ENCODE measurements at places on chromosomes 5 and 9. TPM values are rescaled to one million over a fixed set of nuclear protein-coding genes. Genes with fewer than 3 reads are reported as not detected.

DNA sequence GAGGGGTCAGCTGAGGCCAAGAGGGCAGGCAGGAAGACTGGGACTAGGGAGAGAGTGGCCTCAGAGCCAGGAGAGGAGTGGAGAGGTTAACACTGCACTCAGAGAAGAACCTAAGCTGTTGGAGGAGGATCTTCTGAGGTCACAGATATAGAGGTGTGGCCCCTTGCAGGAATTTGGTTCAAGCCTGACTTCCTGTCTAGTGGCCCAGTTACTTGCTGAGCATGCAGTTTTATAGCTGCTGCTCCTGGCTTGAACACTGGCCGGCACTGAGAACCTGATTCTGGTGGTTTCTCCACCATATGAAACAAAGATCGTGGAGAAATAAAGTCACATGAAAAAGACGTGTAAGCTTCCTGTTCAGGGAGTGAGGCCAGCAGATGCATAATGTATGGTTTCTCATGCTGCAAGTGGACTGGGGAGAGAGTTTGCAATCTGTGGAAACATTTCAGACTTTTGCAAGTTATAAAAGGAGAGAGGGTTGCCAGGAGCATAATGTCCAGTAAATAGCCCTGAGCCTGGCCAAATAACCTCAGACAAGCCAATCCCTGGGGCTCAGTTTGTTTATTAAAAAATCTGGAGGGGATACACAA is 82.6 kb downstream of the GALNT10 start:
- DNase-seq, result no peak

DNA sequence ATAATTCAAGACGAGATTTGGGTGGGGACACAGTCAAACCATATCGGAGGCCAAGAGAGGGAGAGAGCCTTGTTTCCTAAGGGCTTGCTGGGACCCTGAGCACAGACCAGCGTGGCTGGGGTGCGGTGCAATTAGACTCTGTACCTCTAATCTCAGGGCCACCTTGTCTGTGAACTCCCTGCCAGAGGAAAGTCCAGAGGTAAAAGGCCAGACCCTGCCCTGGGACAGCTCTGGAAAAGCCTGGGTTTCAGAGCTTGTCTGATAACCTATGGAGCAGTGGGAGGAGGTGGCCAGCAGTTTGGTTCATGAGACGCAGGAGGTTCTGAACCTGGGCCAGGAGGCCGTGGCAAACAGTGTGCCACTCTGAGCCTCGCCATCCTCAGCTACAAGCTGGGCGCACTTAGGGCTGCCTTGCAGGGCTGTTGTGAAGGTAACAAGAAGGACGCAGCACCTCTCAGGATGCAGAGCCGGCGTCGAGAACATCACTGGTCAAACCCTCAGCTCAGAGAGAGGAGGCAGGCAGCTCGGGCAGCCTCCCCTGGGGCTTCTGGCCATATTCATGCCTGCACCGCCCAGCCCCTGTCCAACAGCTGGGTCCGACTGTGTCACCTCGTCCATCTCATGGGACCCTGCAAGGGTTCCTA is 4.8 kb upstream of the DOLPP1 start:
- no peak for DNase-seq

SHOC1 gene
- polyA plus RNA-seq, result not detected

- DNase-seq, result no peak
These were observed 93.1 kb downstream of the MED27 start for GRCh38 chr9:131986576-131986975.

DNA sequence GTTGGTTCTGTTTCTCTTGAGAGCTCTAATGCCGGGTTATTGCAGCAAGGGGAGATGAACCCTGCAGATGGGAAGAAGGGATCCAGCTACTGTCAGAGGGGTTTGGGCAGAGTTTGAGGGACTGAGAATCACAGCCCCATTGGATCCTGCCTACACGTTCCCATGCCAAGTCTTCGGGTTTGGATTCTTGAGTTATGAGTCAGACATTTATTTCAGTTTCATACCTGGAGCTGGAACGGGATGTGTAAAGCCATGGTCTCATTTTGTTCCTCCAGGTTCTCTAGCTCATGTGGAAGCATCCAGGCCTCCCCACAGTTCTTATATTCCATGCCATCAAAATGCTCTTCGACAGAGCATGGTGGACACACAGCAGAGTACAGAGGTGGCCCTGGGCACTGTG is 275.4 kb upstream of the IRX4 start:
- no peak for DNase-seq

- DNase-seq, result no peak
These were observed 75.8 kb downstream of the FGF18 start for GRCh38 chr5:171495122-171495700.

CHSY3 gene
- 0.04 TPM for polyA plus RNA-seq

GRCh38 chr5:5353681-5354080 is 68.8 kb upstream of the ICE1 start:
- no peak for DNase-seq

ANKDD1B gene
- polyA plus RNA-seq, result 0.17 TPM

OR1B1 gene
- polyA plus RNA-seq, result not detected

DNA sequence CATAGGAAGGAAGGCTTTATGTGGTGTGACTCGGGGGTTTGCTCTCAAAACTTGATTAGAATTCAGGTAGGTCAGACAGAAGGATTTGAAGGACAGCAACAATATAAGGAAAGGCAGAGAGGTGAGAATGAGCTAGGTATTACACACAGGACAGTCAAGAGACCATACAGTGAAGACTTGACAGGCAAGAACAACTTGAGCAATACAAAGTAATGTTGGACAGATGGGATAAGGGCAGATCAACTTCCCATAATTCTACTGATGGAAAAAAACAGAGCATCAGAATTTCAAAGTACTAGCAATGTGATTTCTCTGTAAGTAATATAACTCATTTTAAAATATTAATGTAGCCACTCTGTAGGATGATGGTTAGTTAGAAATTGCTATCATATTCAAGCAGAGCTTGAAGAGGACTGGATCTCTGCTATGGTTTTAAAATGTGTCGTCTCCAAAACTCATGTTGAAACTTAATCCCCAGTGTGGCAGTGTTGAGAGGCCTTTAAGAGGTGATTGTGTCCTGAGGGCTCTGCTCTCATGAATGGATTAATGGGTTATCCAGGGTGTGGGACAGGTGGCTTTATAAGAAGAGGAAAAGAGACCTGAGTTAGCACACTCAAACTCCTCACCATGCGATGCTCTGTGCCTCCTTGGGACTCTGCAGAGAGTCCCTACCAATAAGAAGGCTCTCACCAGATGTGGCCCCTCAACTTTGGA is 22.4 kb upstream of the HOMER1 start:
- DNase-seq, result no peak

DNA sequence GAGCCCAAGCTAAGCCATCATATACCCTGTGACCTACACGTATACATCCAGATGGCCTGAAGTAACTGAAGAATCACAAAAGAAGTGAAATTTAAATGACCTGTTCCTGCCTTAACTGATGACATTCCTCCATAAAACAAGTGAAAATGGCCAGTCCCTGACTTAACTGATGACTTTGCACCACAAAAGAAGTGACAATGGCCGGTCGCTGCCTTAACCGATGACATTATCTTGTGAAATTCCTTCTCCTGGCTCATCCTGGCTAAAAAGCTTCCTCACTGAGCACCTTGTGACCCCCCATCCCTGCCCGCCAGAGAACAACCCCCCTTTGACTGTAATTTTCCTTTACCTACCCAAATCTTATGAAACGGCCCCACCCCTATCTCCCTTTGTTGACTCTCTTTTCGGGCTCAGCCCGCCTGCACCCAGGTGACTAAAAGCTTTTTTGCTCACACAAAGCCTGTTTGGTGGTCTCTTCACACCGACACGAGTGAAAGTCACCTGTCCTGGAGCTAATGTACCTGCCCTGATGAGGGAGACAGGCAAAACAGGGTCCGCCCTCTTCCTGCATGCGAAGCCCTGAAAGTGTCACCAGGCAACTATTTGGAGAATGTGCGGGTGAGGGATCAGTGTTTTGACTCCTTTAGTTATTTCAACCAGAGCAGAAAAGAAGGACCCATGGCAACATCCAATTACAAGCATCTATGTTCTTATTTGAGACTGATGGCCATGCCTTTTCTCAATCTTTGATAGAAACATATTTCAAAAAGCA is 266.1 kb downstream of the SMARCA2 start:
- DNase-seq, result no peak

DNA sequence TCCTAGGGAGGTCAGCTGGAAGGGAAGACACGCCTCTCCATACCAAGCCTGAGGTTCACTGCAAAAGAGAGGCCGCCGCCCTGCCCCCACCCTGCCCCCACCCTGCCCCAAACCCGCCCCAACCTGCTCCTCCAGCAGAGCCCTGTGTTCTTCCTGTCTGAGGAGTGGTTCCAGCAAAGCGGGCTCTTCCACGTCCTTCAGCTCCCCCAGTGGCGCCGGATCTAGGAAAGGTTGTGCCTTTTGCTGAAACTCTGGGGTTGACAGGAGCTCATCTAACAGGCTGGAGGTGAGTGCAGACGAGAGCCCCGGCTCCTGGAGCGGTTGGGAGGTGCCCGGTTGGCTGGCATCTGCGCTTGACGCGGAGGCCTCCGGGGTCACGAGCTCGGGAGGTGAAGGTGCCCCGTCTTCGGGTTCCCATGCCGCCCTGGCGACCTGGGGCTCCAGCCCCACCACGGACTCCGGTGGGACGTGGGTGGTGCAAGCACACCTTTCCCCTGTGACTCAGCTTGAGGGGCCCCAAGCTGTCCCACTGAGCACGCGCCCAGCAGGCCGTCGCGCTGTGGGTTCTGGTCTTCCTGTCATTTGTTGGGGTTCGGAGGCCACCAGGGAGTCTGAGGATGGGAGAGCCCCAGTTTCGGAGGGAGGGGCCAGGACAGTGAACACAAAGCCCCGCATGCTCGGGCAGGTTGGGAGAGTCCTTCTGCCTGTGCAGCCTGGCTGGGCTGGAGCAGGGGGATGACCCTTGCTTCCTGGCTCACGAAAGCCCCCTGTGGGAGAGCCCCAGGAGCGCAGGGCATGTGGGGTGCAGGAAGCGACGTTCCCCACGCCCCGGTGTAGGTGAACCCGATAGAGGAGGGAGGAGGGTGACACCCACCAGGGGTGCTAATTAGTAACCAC is 1467.1 kb downstream of the FOXD4L5 start:
- DNase-seq, result no peak

DNA sequence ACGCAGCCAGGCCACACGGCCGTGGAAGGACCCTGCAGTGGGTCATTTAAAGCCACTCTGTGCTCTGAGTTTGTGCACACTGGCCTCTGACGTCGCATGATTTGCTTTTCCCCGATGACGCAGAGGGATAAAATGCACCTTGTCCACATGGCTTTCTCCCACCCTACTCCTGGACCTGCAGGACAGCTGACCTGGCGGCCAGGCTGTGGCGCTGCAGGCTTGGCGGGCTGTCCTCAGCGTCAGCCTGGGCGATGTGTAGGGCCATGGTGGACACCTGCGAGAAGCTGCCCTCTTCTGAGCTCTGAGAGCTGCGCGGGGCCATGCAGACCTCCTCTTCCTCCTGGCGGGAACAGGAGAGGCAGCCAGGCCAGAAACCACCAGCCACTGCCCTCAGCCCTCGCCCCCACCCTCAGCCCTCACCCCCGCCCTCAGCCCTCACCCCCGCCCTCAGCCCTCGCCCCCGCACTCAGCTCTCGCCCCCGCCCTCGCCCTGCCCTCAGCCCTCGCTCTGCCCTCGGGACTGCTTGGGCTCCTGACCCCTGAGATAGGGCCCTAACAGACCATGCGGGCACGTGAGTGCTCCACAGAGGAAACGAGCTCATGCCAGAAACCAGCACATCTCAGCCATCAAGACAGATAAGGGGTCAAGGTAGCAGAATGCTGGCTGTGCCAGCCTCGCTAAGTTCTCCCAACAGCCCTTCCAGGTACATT is 20.0 kb upstream of the SCGB3A1 start:
- peak; percentile 69 for DNase-seq

DNA sequence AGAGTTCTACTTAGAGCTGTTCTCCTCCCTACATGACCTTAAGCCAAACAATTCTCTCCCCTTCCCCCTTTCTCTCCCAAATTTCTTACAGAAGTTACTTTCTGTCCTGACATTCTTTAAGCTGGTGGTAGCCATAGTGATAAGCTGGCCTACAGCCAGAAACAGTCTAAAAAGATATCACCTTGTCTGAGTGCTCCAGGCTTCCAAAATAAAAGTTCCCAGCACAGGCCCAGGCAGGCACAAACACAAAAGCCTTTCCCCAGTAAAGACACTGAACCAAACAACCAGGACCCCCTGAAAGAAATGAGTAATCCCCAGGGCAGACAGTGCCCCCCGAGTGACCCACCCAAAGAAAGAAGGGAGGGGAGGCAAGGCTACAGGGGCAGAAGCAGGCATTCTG is 19.2 kb downstream of the SIL1 start:
- DNase-seq, result no peak

GRXCR2 gene
- not detected for polyA plus RNA-seq

GRCh38 chr5:114355086-114355830 is 6.6 kb upstream of the KCNN2 start:
- no peak for DNase-seq

DNA sequence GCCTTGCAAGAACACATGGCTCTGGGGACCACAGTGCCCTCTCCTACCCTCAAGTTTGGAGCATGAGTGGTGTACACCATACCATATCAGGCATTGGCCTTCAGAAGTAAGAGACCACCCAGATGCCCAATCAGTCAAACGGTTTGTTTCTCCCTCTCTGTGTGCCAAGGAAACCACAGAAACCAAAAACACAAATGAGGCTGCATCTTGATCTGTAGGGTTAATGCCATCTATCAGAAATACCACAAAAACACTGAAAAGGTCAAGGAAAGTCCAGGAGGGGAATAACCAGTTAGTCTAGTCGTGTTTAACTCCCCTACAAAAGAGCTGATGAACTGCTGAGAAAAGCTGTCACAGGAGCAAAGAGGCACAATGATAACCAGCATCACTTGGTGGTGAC is 78.4 kb downstream of the INSYN2B start:
- DNase-seq, result no peak

DNA sequence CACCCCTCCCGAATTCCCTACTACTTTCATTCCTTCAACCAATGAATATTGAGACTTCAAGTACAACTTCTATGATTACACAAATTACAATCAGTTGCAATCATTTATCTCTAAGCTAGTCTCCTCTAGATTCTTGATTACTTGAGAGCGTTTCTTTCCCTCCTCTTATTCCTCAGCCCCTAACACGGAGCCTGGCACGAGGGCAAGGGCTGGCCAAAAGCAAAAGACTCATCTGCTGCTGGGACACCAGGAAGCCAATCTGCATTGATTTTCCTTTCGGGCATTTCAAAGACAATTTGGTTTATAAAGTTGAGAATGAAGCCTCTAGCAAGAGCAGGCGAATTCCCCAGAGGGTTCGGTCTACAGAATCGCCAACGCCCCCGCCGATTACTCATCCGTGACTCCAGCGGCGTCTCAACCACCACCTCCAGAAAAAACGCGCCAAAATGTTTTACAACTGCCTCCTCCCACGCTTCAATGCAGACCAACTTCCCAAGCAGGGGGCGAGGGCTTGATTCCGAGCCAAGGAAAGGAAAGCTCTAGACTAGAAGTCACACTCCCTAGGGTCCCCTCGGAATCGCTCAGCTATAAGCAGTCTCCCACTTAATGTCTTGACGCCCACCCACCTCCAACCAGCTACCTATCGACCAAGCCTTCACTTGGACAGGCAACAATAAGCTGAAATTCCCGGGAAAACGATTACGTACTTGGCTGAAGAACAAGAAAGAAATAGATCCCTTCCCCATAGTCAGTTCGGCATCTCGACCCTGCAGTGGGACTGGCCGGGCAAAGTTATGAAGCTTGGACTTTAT is 1.5 kb downstream of the PCSK1 start:
- no peak for DNase-seq

- DNase-seq, result no peak
These were observed 149.2 kb upstream of the ARRDC3 start for GRCh38 chr5:91532281-91532680.
